Stimulated activated CD8-positive, alpha-beta memory T cell treated with anti-CD3 and anti-CD28 coated beads, Interleukin-7, amount 100 ng/mL, for 24 hours (primary cell): ENCODE measurements at places on chromosomes 1 and 21.

GRCh38 chr1:165207853-165208515 is 148.5 kb downstream of the LMX1A start:
- no peak for DNase-seq

- DNase-seq = no peak
Measured at GRCh38 chr1:7229186-7229585, 443.9 kb downstream of the CAMTA1 start.

DNA sequence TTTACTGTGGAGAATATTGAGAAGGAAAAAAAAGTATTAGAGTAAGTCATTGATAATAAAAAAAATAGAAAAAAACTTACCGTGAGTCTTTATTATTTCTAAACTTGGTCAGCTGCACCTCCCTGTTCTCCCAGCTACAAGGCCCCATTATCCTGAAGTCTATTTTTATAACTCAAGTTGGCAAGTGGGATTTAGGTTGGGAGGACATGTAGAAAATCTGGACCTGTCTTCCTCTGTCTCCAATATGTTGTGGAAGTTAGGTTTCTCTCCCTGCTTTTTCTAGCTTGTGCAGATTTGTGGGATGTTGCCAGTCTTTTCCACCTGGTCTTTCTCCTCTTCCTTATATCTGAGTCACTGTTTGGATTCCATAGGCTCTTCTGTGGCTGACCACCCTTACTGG is 361.4 kb downstream of the HLX start:
- no peak for DNase-seq

DNA sequence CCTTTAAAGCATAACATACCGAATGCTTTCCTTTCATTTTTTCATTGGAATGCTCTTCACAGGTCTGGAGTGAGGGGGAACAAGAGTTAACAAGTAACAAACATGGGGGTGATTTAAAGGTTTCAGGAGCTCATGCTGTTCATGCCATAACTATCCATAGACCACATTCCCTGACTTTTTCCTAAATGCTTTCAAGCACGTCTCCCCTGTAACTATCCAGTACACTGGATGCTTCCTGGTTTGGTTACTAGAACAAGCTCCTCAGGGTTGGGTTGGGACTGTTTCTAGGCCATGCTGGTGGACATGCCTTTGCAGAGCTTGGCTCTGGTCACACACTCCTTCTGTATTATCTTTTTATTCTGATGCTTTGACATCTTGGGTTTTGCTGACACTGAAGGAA is 38.6 kb downstream of the KCNK1 start:
- DNase-seq = no peak

GRCh38 chr1:82226186-82226505 is 425.4 kb downstream of the ADGRL2 start:
- DNase-seq = no peak

DNA sequence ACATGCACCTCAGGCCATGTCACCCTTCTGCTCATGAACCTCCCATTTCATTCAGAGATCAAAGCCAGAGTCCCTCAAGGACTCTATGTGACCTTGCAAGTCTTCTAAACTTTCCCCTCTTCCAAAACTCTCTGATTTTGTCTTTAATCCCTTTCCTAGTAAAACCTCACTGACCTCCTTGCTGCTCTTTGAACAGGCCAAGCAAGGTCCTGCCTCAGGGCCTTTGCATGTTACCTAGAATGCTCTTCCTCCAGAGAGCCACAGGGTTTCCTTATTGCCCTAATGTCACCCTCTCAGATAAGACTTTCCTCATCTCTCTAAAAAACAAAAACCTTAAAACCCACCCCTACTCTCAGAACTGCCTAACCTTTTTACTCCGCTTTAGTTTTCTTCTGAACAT is 26.6 kb downstream of the IL23R start:
- no peak for DNase-seq

GRCh38 chr1:60065199-60065598 is 8.4 kb downstream of the C1orf87 start:
- DNase-seq = no peak

DNA sequence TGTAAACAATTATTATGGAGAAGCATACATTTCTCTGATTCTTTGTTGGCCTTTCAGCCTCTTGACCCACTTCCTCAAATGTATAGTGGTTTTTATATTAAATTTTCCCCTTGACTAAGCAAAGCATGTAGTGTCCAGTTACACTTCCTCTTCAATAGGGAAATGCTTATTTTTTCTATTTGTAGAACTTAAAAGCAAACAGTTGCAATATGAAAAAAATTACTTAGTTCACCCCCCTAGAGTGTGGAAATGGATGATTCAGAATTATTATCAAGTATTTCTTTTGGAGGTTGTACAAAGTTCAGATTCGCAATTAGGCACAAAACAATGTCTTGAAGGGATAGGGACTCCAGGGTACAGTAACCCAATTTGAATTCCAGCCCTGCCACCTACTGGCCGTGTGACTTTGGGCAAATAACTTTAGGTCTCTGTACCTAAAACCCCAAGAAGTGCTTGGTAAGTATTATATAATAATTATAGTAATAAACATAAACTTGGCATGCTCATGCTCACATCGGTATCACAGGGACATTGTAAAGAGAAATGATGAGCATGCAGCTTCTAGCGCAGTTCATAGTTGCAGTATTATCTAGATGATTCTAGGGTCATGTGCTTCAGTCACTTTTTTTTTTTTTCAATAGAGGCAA is 28.6 kb upstream of the IFNGR2 start:
- DNase-seq = no peak

GRCh38 chr1:185063719-185064118 is 18.4 kb downstream of the RNF2 start:
- no peak for DNase-seq

DNA sequence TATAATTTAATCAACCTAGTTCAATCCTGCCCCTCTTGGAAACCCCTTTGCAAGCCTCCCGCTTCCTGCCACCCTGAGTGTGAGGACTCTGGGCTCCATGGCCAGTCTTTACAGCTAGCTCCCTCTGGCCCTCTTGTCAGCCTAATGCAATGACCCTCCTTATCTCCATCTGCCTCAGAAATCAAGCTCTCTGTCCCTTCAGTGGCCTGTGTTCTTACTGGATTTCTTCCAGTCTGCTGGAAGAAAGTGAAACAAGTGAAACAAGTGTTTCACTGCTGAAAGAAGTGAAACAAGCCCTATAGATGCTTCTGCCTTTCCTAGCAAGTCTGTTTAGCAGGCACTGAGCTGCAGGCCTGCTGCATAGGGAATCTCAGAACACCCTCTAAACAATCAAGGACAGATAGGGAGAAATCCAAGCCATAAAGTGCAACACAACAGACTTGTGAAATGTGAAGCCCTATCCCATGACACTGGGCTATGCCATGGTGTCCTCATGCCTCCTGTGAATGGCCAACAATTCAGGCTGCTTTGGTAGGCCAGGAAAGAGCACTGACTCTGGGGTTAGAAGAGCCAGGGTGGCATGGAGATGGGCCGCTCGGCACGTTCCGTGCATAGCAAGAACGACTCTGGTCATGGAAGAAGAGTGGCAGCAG is 55.9 kb downstream of the FAM163A start:
- no peak for DNase-seq

DNA sequence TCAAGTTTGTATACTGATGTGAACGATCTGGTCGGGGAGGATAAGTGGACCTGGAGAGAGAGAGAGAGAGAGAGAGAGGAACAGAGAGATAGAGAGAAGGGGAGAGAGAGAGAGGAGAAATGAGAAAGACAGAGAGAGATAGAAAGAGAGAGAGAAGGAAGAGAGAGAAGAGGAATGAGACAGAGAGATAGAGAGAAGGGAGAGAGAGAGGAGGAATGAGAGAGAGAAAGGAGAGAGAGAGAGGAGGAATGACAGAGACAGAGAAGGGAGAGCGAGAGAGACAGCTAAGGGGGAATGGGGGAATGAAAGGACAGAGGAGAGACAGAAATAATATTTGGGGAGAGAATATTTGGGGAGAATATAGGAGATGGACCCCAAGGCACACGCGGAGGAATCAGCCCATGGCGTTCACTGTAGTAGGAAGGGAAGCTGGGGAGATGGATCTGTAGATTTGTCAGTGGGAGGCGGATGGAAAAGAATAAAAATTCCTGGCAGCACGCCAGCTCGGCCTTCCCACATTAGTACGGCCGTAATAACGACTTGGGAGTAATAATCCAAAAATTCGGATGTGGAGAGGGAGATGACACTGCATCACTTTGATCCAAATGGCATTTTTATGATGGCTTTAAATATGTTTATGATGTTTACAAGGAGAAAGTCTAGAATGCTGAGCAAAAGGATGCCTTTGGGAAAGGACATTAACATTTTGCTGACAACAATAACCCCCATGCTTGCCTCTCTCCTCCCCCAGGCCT is 159.8 kb upstream of the KCNJ6 start:
- DNase-seq = no peak

- no peak for DNase-seq
Measured at GRCh38 chr21:46598581-46599572, 6.0 kb downstream of the S100B start.

DNA sequence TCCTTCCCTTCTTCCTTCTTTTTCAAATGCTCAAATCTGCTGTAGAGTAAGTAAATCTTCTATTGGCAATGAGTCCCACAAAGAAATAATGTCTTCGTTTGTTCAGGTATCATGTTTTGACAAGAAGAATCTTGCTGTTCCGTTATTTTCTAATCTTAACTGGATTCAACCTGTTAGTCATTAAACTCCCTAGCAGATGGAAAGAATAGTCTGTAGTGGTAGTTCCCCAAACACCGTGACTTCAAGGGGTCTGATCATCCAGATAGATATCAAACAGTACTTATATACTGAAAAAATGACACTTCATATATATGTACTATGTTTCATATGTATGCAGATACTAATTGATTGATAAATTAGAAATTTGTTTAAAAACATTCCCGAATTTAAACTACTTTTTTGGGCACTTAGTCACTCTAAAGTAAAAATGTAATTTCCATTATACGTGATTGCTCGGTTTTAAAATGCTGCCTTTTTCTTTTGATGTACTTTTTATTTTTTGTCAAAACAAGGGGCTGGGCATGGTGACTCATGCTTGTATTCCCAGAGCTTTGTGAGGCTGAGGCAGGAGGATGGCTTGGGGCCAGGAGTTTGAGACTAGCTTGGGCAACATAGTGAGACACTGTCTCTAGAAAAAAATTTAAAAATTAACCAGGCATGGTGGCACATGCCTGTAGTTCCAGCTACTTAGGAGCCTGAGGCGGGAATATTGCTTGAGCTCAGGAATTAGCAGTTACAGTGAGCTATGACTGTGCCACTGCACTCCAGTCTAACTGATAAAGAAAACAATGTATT is 335.7 kb upstream of the SNX7 start:
- DNase-seq = no peak

- no peak for DNase-seq
Measured at GRCh38 chr1:197773856-197774255, 1.4 kb downstream of the DENND1B start.

DNA sequence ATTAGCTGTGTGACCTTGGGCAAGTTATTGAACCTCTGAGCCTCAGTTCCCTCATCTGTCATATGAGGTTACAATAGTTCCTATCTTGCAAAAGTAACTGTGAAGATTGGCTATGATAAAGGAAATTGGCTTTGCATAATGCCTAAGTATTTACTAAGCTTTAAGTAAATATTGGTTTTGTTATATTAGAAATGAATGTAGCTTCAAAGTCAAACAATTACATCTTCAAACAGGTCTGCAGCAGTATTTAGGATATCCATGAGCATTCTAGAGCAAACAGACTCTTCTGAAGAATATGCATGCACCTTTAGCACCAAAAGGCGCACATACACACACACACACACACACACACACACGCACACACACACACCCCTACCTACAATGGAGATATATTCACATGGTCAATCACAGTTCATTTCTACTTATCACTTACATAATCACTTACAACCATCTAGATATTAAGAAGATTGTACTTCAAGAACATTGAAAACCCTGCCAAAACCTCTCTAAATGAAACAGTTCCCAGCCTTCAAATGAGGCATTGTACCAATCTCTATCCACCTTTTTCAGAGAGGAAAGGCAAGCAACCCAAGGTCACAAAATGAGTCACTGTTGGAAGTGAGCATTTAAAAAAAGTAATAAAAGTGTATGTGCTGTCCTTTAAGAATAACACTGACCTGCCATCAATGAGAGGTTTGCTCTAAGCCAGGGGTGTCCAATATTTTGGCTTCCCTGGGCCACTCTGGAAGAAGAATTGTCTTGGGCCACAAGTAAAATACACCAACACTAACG is 13.4 kb upstream of the FAM43B start:
- no peak for DNase-seq

DNA sequence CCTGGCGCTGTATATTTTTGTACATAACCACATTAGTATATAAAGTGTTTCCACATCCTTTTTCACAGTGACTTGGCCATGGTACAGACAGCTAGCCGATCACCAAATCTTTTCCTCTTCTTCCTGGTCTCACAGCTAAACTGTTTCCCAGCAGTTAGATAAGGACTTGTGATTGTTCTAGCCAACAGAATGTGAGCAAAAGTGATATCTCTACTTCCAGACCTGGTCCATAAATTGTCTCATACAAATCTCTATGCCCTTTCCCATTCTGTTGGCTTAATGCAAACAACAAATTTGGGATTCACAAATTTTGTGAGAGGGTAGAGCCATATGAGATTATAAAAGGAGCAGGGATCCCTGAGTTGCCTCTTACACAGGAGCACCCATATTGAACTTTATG is 19.5 kb downstream of the PAFAH2 start:
- no peak for DNase-seq

- DNase-seq = no peak
Measured at GRCh38 chr1:16625497-16626408, 12.4 kb upstream of the NBPF1 start.

GRCh38 chr1:39576016-39576657 is 453 bp downstream of the PABPC4 start:
- no peak for DNase-seq

DNA sequence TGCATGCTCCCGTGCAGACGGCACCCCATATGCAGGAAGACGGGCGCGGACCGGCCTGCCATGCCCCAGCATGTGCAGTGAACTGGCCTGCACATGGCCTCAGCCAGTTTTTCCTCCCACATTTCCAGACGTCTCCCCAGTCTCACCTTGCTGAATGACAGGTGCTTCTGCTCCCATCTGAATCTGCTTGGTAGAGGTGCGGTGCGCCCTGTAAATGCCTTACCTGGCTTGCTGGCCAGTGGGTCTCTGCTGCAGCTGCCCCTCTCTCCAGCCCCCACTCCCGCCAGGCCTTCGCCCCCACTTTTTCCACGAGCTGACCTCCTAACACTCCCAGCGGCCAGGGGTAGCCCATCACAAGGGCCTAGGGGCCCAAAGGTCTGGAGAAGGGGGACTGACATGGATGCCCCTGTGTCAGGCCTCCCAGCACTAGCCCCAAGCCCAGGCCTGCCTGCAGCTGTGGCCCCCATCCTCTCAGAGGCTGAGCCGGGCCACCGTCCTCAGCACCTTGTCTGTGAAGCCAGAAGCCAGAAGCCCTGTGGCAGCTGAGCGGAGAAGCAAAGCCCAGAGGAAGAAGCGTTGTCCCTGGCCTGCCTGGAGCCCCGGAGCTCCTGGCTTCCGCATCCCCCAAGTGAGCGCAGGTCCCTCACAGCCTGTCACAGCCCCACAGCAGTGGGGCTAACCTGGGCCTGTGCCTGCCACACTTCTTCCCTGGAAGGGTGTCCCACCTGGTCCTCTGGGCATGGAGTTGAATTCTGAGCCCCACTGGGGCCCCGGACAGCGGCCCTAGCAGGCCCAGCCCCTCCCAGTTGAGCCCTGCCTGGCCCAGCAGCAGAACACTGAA is 3.7 kb upstream of the SLC19A1 start:
- DNase-seq = no peak

- DNase-seq = no peak
Measured at GRCh38 chr1:6248932-6249738, 5.2 kb downstream of the HES3 start.
